CD8-positive, alpha-beta memory T cell (primary cell): ENCODE measurements at places on chromosomes 2 and 18. TPM values are rescaled to one million over a fixed set of nuclear protein-coding genes. Genes with fewer than 3 reads are reported as not detected.

DNA sequence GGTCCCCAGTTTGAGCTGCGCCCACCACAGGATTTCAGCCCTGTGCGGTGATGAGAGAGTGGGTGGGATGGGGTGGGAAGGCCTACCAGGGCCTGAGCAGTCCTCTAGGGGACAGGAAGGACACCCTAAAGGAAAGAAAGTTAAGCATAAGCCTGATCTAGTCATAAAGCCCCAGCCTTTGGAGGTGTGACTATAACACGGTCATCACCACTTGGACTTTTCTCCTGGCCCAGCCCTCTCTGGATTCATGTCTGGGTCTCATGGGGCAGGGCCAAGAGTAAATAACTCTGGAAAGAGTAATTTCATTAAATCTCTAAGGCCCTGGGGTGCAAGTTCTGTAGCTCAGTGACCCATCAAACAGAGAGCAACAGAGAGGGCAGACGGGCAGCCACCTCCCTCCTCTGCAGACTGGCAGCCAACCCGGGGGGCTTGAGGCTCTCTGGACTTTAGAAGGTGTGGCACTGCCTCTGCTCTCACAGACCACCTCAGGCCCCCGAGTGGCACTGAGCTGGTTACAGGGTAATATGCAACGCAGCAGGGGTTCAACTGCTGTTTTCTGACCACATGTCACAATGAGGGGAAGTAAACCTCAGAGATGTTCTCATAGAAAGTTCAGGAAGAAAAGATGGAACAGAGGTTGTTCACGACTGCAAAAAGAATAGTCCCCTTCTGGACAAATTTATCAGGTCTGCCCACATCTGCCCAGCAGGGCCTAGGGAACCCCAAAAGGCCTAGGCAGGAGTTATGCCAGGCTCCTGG, 41.5 kb downstream of the TGFA start:
- DNase-seq = no peak

- DNase-seq = no peak
Observed at GRCh38 chr2:168889635-168890005, 610 bp downstream of the SPC25 start.

DNA sequence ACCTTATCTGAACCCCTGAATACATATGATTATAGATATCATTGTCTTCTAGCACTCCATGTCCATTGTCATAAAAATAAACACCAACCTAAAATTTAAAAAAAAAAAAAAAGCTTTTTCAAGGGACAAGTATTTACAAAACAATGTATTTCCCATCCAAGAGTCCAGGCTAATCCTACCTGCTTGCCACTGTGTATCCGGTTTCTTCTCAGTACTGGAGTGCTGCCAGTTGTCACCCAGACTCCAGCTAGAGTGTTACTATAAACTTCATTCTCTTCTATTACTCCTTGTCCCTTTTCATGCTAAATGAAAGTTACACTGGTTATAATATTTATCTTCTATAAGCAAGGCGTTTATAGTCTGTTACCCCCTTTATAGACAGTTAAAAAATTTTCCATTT, 35.8 kb downstream of the MSH6 start:
- no peak for DNase-seq

DNA sequence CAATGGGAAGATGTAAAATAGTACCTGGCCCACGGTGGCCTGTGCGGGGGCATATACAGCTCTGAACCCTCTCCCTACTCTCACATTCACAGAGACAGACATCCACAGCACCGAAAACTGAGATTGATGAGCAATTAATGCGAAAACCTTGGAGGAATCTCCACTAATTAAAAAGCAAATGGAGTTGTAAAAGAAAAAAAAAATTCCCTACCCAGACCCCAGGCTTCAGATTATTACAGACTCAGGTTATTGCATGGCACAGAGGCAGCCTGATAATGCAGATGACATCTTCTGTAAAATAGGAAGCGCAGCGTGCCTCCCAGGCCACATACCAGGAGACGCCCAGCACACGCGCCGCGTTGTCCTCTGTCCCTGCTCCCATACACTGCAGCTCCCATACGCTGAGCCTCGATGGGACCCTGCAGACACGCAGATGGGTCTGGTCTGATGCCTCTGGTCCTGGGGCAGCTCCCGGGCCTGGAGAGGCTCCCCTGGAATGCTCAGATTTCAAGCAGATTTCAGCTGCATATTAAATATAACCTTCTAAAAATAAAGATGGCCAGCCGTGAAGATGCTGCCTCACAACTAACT, 496.1 kb upstream of the MYT1L start:
- DNase-seq = no peak

DNA sequence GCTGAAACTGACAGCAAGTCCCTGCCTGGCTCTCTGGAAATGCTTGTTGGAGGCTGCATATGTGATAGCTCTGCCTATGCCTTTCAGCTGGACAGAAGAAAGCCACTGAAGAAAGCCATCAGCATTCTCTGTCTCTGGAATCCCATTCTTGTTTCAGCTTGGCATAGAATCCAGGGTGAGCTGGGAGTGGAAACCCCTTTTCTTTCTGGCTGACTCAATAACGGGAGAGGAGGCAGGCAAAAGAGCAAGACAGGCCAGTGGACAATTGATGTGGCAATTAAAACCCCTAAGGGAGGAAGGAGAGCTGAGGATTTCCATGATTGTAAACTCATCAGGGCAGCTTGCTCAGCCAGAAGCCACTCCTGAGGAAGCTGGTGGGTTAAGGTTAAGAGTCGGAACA, 208.1 kb downstream of the CLIP4 start:
- no peak for DNase-seq

- no peak for DNase-seq
Observed at GRCh38 chr2:64324746-64325410, 129.1 kb upstream of the LGALSL start.

- no peak for DNase-seq
Observed at GRCh38 chr2:64474121-64474571, 20.2 kb downstream of the LGALSL start.

GRCh38 chr2:156689939-156690338, 253.8 kb downstream of the GPD2 start:
- DNase-seq = no peak

Gene GGCX
- polyA plus RNA-seq = 15.7 TPM
